Germinal center (tissue), 1 donor: ENCODE measurements at places on chromosomes 6 and 20.

DNA sequence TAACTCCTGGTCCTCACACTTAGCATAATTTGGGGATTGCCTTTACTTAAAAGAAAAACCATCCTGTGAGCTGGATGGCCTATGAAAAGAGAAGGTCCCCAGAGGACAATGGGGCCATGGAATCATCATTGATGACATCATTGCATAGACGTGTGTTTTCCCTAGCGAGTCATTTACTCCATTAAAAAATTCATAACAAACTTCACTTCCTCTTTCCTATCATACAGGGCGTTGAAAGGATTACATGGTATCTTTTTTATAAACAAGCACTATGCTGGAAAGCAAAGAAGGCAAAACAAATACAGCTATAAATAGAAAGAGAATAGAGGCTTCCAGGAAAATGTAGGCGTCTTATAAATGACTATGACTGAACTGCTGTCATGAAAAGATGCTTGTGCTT, 11.3 kb upstream of the COL12A1 start:
- no peak for DNase-seq

GRCh38 chr20:62567246-62568044, 74.9 kb upstream of the SLCO4A1 start:
- no peak for DNase-seq

DNA sequence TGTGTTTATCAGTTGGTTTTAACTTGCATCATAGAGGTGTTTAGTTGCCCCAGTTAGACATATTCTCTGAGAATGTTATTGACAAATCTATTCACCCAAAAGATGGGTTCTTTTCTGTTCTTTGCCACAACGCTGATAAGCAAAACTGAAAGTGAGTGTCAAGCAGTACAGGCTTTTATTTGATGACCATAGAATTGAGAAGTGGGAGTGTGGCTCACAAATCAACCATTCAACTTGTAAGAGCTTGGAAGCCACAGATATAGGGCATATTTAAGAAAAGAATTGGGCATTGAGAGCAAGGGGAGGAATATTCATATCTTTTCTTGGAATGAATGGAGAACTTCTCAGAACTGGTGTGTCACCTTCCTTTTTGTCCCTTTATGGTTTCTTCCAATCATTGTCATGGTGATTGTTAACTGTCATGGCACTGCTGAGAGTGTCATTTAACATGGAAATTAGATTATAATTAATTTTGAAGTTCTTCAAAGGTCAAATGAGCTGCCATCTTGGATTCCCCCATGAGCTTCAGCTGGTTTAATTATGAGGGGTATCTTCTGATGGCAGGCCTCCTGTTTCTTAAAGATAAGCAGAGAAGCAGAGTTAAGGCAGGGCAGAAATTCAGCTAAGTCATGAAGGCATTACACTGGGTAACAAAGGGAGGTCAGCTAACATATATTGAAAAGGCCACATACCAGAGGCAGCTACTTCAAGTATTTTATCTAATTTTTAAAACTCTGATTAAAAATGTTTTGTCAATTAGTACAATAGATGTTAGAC, 254.0 kb upstream of the HTR1E start:
- no peak for DNase-seq

DNA sequence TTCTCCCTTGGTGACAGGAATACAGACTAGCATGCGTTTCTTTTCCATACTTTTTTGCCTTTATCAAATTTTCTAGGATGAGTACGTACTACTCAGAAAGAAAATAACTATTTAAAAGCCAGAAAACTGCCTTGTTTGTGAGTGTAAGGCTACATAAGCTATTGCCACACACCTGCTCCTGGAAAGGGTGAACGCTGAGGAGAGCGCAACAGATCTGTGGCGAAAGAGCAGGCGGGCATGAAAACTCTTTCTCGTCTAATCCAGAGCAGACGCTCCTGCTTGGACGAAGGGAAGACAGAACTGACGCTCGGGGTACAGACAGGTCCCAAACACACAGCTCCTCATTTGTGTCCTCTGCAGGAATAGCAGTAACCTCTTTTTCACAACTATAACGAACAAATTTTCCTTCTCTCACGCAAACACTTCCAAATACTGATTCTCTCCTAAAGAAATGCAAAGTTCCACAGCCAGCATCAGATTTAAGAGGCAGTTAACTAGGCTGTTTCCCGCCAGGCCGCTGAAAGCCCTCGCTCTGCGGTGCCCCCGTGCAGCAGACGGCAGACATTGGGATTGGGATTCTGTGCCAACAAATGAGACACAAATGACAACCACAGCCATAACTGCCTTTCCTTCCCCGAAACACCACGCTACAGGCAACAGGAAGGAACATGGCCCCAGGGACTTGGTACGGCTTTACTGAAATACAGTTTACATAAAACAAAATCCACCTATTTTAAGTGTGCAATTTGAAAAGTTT, 20.0 kb downstream of the TAF4 start:
- no peak for DNase-seq

- DNase-seq = no peak
Measured at GRCh38 chr20:35773154-35773751, 1.4 kb downstream of the PHF20 start.
